ENCODE measurements at places on chromosomes 16 and 17.

GRCh38 chr16:86573646-86574508 is 4.5 kb upstream of the FOXL1 start:
- DNase-seq, result no peak

DNA sequence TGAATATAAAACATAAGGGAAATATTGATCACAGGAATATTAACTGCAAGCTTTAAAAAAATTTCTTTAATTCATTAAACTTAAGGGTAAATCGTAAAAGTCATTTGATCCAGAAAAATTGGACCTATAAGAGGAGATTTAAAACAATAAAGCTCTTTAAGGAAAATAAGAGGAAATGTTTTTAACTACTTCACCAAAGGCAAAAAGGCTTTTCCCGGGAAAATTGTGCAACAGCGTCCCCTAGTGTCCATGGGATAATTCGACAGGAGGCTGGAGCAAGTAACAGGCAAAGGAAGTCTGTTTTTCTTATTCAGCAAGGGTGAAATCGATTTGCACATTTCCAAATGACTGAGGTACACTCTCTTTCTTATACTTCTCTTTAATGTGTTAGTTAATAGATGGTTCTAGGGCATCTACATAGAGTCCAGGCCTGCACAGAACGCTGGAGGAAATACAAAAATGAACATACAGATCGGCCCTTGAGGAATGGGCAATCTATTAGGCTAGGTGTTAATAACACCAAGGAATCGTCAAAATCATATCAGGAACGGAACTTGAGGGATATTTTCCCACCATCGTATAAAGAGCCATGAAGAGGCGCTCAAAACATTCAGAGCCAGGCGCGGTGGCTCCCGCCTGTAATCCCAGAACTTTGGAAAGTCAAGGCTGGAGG is 61.4 kb downstream of the ZNF18 start:
- peak; percentile 38 for DNase-seq

- no peak for DNase-seq
Observed at GRCh38 chr16:87231911-87232310, 85.3 kb downstream of the C16orf95 start.

DNA sequence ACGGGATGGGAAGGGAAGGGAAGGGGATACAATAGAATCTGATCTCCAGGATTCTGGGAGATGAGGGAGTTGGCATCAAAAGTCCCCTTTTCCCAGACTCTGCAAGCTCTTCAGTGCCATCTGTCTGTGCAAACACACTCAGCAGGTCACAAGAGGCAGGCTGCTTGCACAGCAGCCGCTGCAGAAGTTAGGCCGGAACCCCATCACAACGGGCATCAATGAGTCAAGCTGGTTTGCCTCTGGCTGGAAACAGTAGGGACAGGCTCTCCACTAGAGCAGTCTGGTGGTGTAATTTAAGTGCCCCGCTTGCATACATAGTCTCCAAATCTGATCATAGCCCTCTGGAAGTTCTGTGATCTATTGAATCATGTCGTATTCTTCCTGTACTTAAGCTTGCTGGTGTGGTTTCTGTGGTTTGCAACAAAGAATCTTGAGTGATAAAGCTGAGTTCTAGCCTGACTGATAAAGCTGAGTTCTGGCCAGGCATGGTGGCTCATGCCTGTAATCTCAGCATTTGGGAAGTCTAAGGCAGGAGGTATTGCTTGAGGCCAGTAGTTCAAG is 33.7 kb upstream of the KDM8 start:
- peak; percentile 60 for DNase-seq

GRCh38 chr17:27879987-27880608 is 13.1 kb downstream of the LYRM9 start:
- peak; percentile 91 for DNase-seq

DNA sequence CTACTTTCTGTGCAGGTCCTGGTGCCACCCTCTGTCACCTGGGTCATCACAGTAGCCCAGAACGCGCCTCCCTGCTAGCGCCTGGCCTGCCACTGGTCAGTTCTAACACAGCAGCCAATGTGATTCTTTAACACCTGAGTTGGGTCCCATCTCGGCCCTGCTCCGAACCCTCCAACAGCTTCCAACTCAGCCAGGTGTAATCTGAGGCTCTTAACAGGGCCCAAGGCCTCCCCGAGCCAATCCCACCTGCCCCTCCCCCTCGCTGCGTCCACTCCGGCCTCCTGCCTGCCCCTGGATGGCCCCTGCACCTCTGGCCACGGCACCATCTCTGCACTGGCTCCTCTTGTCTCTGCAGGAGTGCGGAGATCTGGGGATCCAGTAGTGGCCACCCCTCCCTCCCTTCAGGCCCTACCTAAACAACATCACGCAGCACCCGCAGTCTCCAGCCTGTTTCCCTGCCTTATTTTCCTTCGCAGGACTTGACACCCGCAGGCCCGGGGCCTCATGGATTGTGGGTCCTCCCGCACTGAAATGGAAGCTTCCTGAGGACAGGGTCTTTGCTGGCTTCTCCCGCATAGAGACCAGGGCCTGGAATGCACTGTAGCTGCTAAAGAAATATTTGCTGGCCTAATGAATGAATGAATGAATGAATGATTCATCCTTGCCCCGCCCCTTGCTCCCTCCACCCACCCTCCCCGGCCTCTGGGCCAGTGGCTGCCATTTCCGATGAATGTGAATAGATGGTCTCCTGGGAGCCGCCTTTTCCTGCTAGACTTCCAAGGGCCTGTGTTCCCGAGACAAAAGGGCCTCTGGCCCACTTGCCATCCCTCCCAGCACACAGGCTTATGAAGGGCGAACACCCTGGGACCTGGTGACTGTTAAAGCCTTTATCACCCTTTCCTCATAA is 174.8 kb upstream of the FOXF1 start:
- DNase-seq, result no peak

DNA sequence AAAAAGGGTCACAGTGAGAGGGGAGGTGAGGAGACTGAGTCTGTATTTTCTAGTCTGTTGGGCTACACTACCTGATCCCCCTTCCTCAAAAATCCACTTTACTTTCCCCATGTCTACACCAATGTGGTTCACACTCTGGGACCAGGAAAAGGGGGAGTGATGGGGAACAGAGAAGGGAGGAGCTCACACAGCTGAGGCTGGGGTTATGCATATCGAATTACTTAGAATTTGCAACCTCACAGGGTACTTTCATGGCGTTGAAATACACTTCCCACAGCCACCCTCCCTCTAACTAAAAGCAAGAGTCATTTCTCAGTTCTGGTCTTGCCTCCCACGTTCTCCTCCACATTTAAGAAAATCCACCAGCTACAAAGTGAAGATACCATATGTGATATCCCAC is 14.1 kb downstream of the MAPT start:
- DNase-seq, result no peak

DNA sequence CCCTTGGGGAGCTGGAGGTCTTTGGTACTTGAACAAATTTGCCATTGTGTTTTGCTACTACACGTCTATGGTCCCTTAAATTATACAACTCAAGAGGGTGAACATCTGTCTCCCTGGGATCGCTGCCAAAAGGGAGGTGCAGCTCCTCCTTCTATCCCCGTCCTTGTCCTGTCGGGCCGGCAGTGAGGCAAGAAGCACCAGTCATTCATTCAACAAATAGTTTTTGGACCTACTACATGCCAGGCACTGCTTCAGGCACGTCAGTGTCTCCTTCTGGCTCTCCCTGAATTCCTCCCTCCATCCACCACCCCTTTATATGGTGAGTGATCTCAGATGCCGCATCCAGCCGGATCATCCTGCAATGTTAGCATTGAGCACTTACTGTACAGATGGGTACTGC is 2.2 kb upstream of the RPL38 start:
- DNase-seq, result peak; percentile 52

- DNase-seq, result no peak
Observed at GRCh38 chr17:66676421-66676820, 158.5 kb upstream of the CACNG5 start.

DNA sequence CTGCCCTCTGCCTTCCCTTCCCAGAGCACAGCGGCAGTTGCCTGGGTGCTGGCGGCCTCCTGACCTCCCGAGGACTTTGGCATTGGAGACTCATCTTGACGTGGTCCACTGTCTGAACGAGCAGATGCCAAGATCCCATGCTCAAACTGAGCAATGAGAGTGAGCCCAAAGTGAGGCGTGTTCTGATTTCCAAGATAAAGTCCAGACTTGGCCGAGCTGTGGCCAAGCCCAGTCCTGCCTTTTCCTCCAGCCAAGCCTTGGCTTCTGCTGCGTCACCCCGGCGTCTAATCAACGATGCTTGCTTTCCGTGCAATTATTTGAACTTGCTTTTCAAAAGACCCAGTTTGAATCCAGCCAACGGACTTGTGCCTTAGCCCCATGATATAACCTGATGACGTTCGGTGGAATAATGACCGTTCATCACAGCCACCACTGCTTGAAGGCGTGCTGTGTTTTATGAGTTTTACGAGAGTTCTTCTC is 179.2 kb downstream of the IRF8 start:
- DNase-seq, result no peak

DNA sequence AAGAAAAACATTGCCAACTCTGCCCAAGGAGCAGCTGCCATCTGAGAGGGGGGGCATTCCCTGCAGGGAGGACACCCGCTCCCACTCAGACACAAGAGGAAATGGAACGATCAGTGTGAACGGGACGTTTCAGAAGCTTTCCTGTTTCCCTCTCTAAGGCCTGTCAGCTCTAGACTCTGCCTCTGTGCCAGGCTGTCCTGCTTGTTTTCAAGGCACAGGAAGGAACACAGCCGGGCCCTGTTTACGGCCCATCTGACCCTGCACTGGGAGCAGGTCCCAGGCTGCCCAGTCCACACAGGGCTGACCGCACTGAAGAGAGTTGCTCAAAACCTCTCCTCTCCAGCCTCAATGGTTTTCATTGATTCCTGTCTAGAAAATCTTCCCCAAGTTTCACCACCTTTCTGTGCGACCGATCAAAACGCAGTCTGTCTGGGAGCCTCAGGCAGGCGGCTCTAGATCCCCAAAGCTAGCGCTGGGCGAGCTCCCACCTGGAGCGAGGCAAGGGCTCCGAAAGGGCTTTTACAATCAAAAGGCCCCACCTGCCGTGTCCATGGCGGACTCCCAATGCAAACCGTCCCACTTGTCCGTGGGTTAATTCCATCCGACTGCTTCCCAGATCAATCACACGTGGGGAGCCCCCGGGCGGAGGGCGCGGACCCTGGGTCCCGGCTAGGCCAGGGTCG is 1.5 kb downstream of the PIEZO1 start:
- no peak for DNase-seq

DNA sequence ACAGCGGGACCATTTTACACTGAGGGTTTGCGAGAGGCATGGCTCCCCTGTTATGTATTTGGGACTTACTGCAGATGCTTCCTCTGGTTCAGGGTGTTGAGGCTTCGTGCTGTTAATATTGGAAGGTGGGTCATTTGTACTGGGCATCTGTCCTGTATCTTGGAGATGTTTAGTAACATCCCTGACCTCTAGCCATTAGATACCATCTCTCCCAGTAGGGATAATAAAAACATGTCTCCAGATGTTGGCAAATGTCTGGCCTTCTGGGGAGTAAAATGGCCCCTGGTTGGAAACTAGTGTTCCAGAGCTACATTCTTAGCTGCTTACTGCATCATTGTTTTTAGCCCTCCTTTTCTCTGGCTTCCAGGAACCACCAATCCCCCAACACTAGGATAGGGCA is 388.0 kb downstream of the WWOX start:
- DNase-seq, result no peak

GRCh38 chr16:58415003-58415402 is 22.7 kb downstream of the GINS3 start:
- no peak for DNase-seq

DNA sequence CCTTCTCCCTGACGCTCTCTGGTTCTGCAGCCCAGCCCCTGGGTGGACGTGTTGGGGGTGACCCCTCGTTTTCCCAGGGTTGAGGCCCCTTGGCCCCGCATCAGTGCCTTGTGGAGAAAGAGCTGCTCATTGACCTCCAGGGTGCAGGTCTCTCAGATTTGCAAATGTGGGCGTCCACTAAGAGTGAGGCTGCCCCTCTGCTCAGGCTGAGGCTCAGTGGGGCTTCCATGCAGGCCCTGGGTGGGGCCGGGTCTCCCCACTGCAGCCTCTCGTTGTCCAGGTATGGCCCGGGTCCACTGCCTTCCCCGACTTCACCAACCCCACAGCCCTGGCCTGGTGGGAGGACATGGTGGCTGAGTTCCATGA is 9.0 kb downstream of the GAA start:
- DNase-seq, result no peak

- DNase-seq, result no peak
Observed at GRCh38 chr16:19382887-19383816, 34.5 kb upstream of the TMC5 start.

DNA sequence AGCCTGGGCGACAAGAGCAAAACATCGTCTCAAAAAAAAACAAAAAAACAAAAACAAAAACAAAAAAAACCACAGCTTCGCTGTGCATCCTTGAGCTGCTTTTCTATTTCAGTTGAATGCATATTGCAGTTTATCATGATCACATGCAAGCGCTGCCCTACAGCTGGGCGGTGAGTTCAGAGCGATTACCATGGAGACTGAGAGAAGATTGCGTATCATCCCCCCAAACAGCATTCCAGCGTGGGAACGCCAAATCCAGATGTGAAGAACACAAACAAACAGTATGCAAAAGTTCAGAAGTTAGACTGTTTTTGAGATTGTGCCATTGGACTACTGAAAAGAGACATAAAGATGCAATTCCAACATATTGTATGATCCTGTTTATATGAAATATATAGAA is 15.1 kb upstream of the SLC52A1 start:
- DNase-seq, result no peak

DNA sequence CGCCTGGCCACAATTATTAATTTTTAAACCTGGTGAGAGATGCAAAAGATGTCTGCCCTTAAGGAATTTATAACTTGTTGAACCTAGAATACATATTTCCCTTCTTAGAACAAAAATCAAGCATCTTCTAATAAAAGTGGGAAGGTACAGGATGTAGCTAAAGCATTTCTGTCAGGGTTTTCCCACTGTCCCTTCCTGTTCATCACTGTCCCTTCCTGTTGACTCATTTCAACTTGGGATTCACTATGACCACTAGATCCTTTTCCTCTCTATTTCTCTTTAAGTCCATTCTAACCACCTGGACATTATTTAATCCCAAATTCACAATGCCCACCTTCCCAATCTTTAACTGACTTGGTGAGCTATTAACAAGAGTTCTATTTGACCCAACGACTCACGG is 33.9 kb upstream of the CDRT4 start:
- no peak for DNase-seq

- DNase-seq, result no peak
Observed at GRCh38 chr17:75589919-75590303, 2.3 kb downstream of the MYO15B start.

DNA sequence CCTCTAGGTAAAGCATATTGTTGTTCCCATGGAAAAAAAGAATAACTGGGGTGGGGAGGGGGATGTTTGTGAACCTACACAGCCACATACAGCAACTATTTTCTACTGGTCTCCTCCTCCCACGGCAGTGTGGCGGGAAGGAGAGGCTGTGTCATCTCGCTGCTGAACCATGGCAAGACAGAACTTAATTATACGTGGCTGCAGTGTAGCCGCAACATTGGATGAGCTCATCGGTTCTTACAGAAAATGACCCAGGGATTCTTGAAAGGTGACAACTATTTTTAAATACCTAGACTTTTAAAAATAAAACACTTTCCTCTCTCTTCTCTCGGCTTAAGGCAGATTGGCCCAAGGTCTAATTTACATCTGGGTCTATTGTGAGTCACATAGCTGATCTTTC is 19.8 kb upstream of the TEKT3 start:
- DNase-seq, result no peak

Measured in GM03348 (cell line).